ENCODE measurements at places on chromosomes 13 and 19.

GRCh38 chr19:12485571-12485970 is 955 bp upstream of the ZNF709 start:
- DNase-seq = no peak

GRCh38 chr19:18362934-18363542 is 22.6 kb downstream of the PGPEP1 start:
- no peak for DNase-seq

GRCh38 chr19:12943437-12944044 is 2.1 kb upstream of the RAD23A start:
- DNase-seq = no peak

- DNase-seq = no peak
Measured at GRCh38 chr19:2149980-2150793, 1.2 kb downstream of the AP3D1 start.

DNA sequence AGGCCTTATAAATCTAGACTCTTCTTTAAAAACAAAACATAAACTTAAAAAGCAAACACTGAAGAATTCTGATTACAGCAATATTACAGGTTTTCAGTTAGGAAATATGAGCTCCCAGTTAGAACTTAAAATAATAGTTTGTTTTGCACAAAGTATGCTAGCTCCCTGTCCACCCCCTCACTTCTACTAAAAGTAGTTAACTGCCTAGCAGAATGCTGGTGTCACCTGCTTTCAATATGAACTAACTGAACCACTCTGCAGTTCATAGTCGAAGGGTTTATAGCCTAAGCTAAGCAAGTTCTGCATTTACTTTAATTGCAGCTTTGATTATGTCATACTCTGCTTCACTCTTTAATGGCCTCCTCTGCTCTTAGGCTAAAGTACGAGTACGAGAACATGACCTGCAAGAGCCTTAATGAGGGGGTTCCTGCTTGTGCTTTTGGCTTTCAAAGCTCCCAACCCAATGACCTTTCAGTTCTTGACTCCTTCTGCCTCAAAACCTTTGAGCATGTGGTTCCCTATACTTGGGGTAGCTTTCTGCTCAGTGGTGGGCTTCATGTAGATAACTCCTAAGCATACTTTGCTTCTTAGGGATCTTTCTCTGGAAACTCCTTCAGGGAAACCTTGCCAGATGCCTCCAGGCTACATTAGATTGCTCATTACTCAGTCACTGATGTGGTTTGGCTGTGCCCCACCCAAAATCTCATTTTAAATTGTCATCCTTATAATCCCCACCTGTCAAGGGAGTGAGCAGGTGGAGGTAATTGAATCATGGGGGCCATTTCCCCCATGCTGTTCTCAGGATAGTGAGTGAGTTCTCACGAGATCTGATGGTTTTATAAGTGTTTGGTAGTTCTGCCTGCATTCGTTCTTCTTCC is 278.9 kb upstream of the ARGLU1 start:
- no peak for DNase-seq

GRCh38 chr19:45693106-45693788 is 781 bp downstream of the QPCTL start:
- peak; percentile 48 for DNase-seq

DNA sequence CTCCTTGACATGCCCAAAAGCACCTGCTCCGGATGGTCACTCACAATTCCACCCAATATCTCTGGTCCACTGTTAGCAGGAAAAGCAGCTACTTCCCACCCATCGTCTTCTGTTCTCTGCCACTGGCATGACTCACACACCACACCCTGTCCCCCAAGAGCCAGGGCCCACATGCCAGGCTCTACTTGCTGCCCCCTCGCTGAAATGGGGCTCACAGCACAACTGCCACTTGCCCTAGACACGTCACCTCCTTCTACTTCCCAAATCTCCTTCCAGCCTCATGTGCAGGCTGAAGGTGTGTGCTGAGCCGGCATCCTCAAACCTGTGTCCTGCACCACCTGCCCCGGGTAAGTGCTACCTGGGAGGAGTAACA is 65.0 kb downstream of the TBC1D4 start:
- DNase-seq = no peak

- DNase-seq = no peak
Measured at GRCh38 chr19:42248270-42249148, 6.1 kb upstream of the GSK3A start.
